ENCODE measurements at places on chromosomes 7 and 10. TPM values are rescaled to one million over a fixed set of nuclear protein-coding genes. Genes with fewer than 3 reads are reported as not detected.

The UCN3 gene
- not detected for total RNA-seq

DNA sequence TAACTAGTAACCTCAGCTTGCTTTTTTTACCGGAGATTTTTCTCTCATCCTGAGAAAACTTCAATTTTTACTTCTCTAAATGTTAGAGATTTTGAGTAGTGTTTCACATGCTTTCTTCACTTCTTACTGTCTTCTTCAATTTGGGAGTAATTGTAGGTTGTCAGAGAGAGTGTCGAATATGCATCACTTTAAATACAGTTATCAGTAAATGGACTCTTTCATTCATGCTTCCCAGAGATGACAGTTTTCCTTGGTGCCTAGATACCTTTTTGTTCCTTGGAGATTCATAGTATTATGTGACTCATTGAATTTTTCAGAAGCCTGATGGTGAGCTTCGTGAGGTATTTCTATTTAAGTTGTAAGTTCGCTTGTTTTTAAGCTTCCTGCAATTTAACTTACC, 169.7 kb downstream of the ADK start:
- DNase-seq, result no peak

The SOSTDC1 gene
- not detected for total RNA-seq

- no peak for DNase-seq
These were observed 86.4 kb downstream of the AUTS2 start for GRCh38 chr7:69684369-69685292.

The GRB10 gene
- 131 TPM for total RNA-seq

GRCh38 chr10:5546891-5547680, 22.3 kb downstream of the CALML3 start:
- DNase-seq, result no peak

GRCh38 chr10:33276282-33276923, 58.1 kb downstream of the NRP1 start:
- no peak for DNase-seq

DNA sequence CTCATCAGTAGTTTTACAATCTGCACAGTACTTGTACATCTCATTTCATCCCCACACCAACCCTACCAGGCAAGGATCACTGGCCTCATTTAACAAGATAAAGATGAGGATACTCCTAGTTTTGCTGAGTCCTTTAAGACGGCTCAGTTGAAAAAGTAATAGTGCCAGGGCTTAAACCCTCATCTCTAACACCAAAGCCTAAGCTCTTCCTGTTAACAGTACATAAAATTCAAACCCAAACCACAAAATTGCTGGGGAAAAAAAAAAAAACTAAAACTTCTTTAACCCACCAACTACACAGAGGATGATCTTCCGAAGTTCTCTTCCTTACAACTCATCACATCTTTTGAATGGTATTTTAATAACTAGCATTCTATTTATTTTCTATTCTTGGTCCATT, 1.3 kb downstream of the SAR1A start:
- no peak for DNase-seq

DNA sequence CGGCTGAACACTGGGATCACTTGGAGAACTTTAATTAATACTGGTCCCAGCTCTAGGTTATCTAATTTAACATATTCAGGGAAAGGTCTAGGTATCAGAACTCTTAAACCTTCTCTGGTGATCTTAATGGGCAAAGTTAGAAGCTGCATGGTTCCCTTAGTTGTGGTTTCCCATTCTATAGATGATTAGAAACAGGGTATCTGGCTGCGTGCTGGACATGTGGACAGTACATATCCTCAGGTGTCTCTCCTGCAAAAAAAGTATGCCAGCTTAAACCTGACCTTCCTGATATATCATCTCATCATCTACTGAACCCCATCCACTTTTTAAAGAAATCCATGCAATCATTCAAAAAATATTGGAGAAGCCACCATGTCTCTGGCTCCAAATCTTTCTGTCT, 284.5 kb upstream of the DKK1 start:
- DNase-seq, result no peak
